ENCODE measurements at places on chromosomes 6 and 20. TPM values are rescaled to one million over a fixed set of nuclear protein-coding genes. Genes with fewer than 3 reads are reported as not detected.

The TP53TG5 gene
- total RNA-seq: not detected

The COL9A3 gene
- total RNA-seq: 4.6 TPM

DNA sequence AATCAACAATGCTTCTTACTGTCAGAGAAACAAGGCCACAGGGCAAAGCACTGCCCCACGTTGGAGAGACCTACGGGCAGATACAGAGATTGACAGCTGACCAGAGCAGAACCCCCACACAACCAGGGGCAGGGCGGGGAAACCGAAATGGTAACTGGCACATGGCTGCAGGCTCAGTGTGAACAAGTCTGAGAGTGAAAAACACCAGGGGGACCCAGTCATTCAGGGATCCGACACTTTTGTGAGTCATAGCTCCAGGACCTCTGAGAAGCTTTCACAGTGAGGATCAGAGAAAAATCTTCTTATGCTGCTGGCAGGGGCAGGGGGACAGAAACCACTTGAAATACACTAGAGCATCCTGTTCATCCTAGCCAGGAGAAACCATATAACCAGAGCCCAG is 254.2 kb downstream of the C6orf118 start:
- no peak for DNase-seq

- DNase-seq: no peak
These were observed 74.7 kb downstream of the PHACTR2 start for GRCh38 chr6:143752459-143752858.

GRCh38 chr6:41732591-41733359 is 2.6 kb downstream of the TFEB start:
- no peak for DNase-seq

GRCh38 chr20:13288357-13288756 is 67.3 kb downstream of the ISM1 start:
- DNase-seq: no peak

DNA sequence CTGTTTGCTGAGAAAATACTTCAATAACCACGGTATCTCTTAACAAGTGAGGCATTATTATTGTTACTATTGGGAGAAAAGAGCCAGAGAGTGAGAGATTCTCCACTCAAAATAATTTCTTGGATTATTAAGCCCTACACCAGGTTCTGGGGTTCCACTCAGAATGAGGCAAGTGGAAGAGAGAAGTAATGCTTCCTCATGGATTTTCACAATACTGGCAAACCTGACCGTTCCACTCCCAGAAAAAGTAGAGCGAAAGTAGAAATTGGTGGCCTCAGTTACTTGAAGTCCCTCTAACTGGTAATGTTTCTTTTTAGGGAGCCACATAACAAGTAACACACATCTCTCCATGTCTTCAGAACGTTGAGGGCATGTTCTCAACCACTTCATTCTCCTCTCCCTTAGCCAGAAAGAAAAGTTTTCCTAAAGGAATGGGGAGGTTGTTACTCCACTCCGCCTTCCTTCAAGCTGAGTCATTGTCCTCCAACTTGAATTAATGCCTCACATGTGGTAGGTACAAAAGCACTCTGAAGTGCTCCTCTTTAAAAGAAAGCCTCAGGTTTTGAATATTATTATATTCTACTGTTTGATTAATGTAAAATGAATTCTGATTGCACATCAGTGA is 1.9 kb downstream of the BAG2 start:
- no peak for DNase-seq

DNA sequence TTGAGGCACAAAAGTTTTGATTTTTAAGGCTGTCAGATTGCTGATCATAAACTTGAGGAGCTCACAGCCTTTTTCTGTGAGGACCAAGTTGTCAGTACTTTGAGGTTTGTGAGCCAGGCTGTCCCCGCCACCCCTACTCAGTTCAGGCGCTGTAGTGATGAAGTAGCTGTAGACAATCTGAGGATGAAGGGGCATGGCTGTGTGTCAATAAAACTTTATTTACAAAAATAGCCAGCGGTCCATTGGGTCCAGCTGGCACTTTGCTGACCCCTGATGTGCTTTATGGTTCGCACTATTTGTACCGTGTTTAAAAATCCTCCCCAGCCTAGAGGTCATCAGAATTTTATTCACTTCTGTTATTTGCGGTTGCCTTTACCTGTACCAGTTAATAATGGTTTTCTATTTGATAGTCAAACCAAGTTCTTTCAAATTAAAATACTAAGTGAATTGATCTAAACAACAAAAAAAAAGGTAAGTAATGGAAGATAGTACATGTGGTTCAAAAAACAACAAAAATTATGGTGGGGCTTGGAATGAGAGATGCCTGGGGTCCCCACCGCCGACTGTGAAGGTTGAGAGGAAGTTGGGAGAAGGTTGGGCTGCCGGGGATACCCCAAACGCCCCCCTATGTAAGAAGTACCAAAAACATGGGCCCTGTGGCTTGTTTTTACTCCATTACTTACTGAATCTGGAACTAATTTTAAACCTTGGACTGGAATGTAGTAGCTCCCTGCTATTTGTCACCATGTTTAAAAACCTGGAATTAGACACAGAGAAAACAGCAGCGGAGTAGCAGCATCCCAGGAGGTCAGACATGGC is 123.6 kb downstream of the SYCP2 start:
- no peak for DNase-seq

All from neural crest cell (in vitro differentiated cells).